Stomach (tissue), 19 donors: ENCODE measurements at places on chromosomes 1 and 21. TPM values are rescaled to one million over a fixed set of nuclear protein-coding genes. Genes with fewer than 3 reads are reported as not detected.

DNA sequence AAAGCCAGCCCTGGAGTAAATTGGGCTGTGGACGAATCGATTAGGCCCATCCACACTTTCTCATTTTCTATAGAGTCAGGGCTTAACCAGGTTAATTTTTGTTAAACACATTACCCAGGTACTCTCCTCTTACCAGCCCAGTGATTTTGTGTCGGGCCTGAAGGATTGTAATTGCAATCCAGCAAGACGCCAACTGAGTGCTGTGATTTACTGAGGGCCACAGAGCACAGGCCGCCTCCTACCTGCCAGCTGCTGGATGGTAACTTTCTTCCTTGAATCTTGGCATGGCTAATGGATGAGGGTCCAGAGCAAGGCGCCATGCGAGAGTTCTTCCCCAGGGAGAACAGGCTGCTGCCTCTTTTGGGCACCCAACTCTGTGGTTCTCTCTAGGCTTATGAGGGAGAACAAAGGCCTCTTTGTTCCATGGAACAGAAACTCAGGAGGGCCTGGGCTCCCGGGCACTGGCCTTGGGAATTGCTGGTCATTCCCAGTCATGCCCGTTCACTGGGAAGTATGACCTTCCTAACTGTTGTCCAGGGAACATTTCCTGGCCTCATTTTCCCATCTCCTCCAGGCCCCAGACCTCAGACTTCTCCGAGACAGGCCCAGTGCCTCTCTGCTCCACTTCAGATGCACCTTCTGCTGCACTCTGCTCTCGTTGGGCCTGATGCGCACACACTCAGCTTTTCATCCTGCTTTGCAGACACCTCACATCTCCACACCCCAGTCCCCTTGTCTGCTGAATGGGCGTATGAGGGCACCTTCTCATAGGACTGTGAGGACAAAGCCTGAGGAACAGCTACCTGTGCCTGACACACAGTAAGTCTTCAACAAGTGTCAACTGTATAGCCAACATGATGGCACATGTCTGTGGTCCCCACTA lies 57.3 kb downstream of the SYF2 start:
- H3K27me3 ChIP-seq, result no peaks in the 10 kb centered on the region
- H3K27ac ChIP-seq, result no peak overlapping the region
- no peaks in the 10 kb centered on the region for H3K36me3 ChIP-seq
- DNase-seq, result no peak
- H3K4me1 ChIP-seq, result no peaks in the 10 kb centered on the region

GRCh38 chr1:4944911-4945310 lies 290.5 kb downstream of the AJAP1 start:
- H3K4me1 ChIP-seq, result peaks cover 22% of the 10 kb centered on the region
- no peak overlapping the region for H3K27ac ChIP-seq
- DNase-seq, result no peak
- H3K4me3 ChIP-seq, result no peak overlapping the region

- peak; percentile 64 for DNase-seq
- H3K36me3 ChIP-seq, result peaks cover 97% of the 10 kb centered on the region
- H3K27me3 ChIP-seq, result no peaks in the 10 kb centered on the region
These were observed 34.6 kb downstream of the TMEM63A start for GRCh38 chr1:225847610-225848009.

DNA sequence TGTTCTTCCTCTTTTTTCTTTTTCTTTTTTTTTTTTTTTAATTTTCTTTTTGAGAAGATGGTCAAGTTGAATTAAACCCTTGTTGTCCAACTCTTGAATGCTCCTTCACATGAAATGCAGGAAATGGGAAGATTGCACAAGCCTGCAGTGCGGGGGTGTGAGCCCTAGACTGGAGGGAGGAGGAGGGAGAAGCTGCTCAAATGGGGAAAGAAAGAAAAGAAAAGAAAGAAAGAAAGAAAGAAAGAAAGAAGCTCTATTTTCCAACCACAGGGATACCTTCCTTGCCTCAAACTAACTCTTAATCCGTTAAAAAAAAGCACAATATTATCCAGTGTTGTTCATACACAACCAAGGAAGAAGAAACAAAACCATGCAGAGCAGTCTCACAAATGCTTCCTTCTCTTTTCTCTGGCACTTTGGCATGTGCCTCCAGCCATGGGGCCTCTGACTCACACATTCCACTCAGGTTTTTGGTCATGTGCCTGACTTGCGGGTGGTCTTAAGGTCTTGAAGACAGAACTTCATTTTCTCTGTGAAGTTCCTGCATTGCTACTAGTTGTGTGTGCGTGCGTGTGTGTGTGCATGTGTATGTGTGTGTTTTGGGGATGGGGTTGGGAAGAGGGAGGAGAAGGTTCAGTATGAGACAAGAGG lies 276.1 kb downstream of the RPS6KC1 start:
- no peak overlapping the region for H3K4me3 ChIP-seq
- no peaks in the 10 kb centered on the region for H3K27me3 ChIP-seq
- H3K4me1 ChIP-seq, result no peaks in the 10 kb centered on the region
- H3K36me3 ChIP-seq, result no peaks in the 10 kb centered on the region
- no peak overlapping the region for H3K27ac ChIP-seq

GRCh38 chr1:182084487-182085316 lies 23.2 kb upstream of the ZNF648 start:
- H3K36me3 ChIP-seq, result no peaks in the 10 kb centered on the region
- peak overlapping the region; percentile 51 for H3K27ac ChIP-seq
- H3K27me3 ChIP-seq, result no peaks in the 10 kb centered on the region
- DNase-seq, result peak; percentile 93
- H3K4me1 ChIP-seq, result peaks cover 30% of the 10 kb centered on the region
- H3K4me3 ChIP-seq, result no peak overlapping the region

GRCh38 chr1:174726167-174726879 lies 273.4 kb upstream of the CACYBP start:
- no peak overlapping the region for H3K4me3 ChIP-seq
- no peaks in the 10 kb centered on the region for H3K4me1 ChIP-seq
- H3K27me3 ChIP-seq, result no peaks in the 10 kb centered on the region
- DNase-seq, result no peak

GRCh38 chr1:173222149-173223030 lies 15.3 kb upstream of the TNFSF4 start:
- H3K36me3 ChIP-seq, result no peaks in the 10 kb centered on the region
- no peak overlapping the region for H3K4me3 ChIP-seq
- no peaks in the 10 kb centered on the region for H3K4me1 ChIP-seq
- DNase-seq, result no peak
- no peak overlapping the region for H3K27ac ChIP-seq
- no peaks in the 10 kb centered on the region for H3K27me3 ChIP-seq

TFAP2E gene
- not detected for total RNA-seq

OR10J1 gene
- not detected for total RNA-seq

DNA sequence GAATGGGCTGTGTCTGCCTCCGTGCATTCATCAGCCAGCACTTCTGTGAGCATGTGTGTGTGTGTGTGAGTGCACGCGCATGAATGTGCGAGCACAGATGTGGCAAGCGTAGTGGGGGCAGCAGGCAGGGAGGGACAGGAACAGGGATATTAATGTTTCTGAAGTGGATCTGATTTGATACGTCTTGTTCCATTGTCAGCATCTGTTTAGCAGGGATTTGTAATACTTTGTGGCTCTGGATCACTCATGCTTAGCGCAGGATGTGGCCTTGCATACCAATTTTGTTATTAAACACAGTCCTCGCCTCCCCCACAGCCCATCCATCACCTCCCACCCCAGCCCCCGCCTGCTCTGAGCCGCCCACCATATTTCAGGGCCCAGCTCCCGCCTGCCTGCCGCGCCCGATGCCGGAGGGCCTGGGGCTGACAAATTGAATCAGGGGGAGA lies 52.4 kb downstream of the TMEM53 start:
- H3K36me3 ChIP-seq, result no peaks in the 10 kb centered on the region
- no peak overlapping the region for H3K27ac ChIP-seq
- peaks cover 11% of the 10 kb centered on the region for H3K4me1 ChIP-seq

DNA sequence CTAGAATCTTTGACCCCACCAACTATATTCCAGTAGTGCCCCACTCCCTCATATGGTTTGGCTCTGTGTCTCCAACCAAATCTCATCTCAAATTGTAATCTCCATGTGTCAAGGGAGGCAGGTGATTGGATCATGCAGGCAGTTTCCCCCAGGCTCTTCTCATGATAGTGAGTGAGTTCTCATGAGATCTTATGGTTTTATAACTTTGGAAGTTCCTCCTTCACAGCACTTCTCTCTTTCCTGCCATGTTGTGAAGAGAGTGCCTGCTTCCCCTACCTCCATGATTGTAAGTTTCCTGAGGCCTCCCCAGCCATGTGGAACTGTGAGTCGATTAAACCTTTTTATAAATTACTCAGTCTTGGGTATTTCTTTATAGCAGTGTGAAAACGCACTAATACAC lies 7.7 kb upstream of the SAMD13 start:
- H3K4me3 ChIP-seq, result no peak overlapping the region
- DNase-seq, result no peak
- H3K27ac ChIP-seq, result no peak overlapping the region
- peaks cover 20% of the 10 kb centered on the region for H3K4me1 ChIP-seq
- H3K36me3 ChIP-seq, result no peaks in the 10 kb centered on the region
- H3K27me3 ChIP-seq, result no peaks in the 10 kb centered on the region

FAM72D gene
- 0.58 TPM for total RNA-seq

ATP6V1G3 gene
- total RNA-seq, result not detected

GRCh38 chr1:210003501-210003900 lies 65.5 kb downstream of the SYT14 start:
- H3K4me3 ChIP-seq, result no peak overlapping the region
- H3K27ac ChIP-seq, result no peak overlapping the region
- H3K4me1 ChIP-seq, result no peaks in the 10 kb centered on the region
- no peaks in the 10 kb centered on the region for H3K27me3 ChIP-seq
- no peak for DNase-seq

GRCh38 chr21:20802201-20802600 lies 196.0 kb upstream of the NCAM2 start:
- H3K27me3 ChIP-seq, result no peaks in the 10 kb centered on the region
- no peaks in the 10 kb centered on the region for H3K36me3 ChIP-seq
- no peak for DNase-seq
- no peak overlapping the region for H3K4me3 ChIP-seq
- H3K27ac ChIP-seq, result no peak overlapping the region

DNA sequence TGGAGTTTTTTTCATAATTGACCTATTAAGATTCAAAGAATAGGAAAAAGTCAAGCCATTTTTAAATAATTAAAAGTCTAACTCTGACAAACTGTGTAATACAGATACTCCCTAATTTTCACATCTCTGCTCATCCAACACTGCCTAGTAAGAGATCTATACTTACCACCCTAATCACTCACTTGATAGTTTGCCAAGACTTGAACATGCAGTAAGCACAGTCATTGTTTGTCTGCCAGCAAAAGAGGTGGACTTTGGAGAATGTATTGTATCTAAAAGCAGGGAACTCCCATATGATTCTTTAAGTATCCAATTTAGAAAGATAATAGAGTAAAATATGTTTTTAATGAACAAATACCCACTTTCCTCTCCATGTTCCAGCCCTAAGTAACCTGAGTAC lies 15.5 kb downstream of the TMEM59 start:
- no peak for DNase-seq
- H3K4me1 ChIP-seq, result peaks cover 5% of the 10 kb centered on the region
- peaks cover 72% of the 10 kb centered on the region for H3K36me3 ChIP-seq
- no peak overlapping the region for H3K4me3 ChIP-seq
- H3K27ac ChIP-seq, result no peak overlapping the region

CELA3A gene
- total RNA-seq, result not detected

DNA sequence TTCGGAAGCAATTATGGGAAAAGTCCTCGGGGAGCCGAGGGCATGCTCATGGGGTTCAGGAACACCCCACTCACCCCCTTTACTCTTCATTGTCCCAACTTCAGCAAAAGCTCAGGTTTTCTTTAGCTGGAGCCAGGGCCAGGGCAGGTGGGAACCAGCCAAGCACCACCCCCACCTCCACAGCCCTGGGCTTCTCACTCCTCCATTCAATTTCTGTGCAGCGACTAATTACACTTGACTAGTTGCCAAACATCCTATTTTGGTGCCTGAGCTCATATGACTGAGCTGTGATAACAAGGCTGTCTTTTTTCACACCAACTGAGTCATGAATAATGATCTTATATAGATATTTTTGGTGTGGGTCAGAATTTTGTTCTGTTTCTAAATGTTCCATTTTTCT lies 257.2 kb upstream of the AJAP1 start:
- H3K4me3 ChIP-seq, result no peak overlapping the region
- peaks cover 38% of the 10 kb centered on the region for H3K27me3 ChIP-seq
- no peaks in the 10 kb centered on the region for H3K36me3 ChIP-seq
- no peak overlapping the region for H3K27ac ChIP-seq
- DNase-seq, result peak; percentile 13
- no peaks in the 10 kb centered on the region for H3K4me1 ChIP-seq

IRF6 gene
- total RNA-seq, result 64.8 TPM

- peak overlapping the region; percentile 55 for H3K27ac ChIP-seq
- no peaks in the 10 kb centered on the region for H3K27me3 ChIP-seq
- no peak overlapping the region for H3K4me3 ChIP-seq
These were observed 38.6 kb downstream of the NFIA start for GRCh38 chr1:61120998-61121397.

DNA sequence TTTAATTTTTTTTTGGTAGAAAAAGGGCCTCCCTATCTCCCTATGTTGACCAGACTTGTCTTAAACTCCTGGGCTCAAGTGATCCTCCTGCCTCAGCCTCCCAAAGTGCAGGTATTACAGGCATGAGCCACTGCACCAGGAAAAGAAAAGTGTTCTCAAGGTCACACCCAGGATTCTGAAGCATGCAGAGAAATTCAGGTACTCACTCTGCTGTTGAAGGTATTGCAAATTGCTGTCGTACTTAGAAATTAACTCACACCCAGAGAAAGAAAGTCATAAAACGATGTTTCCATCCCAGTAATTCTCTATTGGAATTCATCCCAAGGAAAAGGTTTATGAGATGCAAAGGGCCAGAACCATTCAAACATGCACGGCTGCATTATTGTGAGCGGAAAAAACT lies 73.7 kb downstream of the DHRS3 start:
- H3K27ac ChIP-seq, result no peak overlapping the region
- DNase-seq, result no peak
- H3K4me1 ChIP-seq, result peaks cover 36% of the 10 kb centered on the region

GRCh38 chr1:40802078-40802741 lies 18.6 kb downstream of the KCNQ4 start:
- no peaks in the 10 kb centered on the region for H3K27me3 ChIP-seq
- H3K36me3 ChIP-seq, result no peaks in the 10 kb centered on the region
- H3K4me1 ChIP-seq, result peaks cover 48% of the 10 kb centered on the region
- peak overlapping the region; percentile 42 for H3K4me3 ChIP-seq
- DNase-seq, result peak; percentile 94

GRCh38 chr1:235207209-235207565 lies 46.1 kb upstream of the RBM34 start:
- DNase-seq, result peak; percentile 6
- H3K4me3 ChIP-seq, result no peak overlapping the region
- H3K27ac ChIP-seq, result no peak overlapping the region
- H3K4me1 ChIP-seq, result no peaks in the 10 kb centered on the region
- peaks cover 63% of the 10 kb centered on the region for H3K36me3 ChIP-seq
- H3K27me3 ChIP-seq, result no peaks in the 10 kb centered on the region

GRCh38 chr1:20992322-20993056 lies 184.2 kb downstream of the EIF4G3 start:
- no peaks in the 10 kb centered on the region for H3K36me3 ChIP-seq
- no peaks in the 10 kb centered on the region for H3K27me3 ChIP-seq
- no peak for DNase-seq
- H3K4me1 ChIP-seq, result peaks cover 2% of the 10 kb centered on the region
